ENCODE measurements at places on chromosomes 12 and 14. TPM values are rescaled to one million over a fixed set of nuclear protein-coding genes. Genes with fewer than 3 reads are reported as not detected.

Gene SERPINA9
- total RNA-seq: not detected

- H3K4me3 ChIP-seq: no peak overlapping the region
- DNase-seq: no peak
- H3K27ac ChIP-seq: no peak overlapping the region
- no peaks in the 10 kb centered on the region for H3K36me3 ChIP-seq
- peaks cover 17% of the 10 kb centered on the region for H3K4me1 ChIP-seq
These were observed 10.9 kb upstream of the TAC3 start for GRCh38 chr12:57027011-57027804.

Gene PRICKLE1
- total RNA-seq: 74.6 TPM

Gene SALL2
- total RNA-seq: 47.0 TPM

- no peak for DNase-seq
- H3K27me3 ChIP-seq: no peaks in the 10 kb centered on the region
- H3K27ac ChIP-seq: no peak overlapping the region
- no peaks in the 10 kb centered on the region for H3K36me3 ChIP-seq
- no peak overlapping the region for H3K4me3 ChIP-seq
- H3K4me1 ChIP-seq: no peaks in the 10 kb centered on the region
These were observed 115.8 kb downstream of the DICER1 start for GRCh38 chr14:95041477-95042020.

Gene GPR135
- 6.0 TPM for total RNA-seq

- H3K4me3 ChIP-seq: no peak overlapping the region
- no peak for DNase-seq
- no peaks in the 10 kb centered on the region for H3K36me3 ChIP-seq
- H3K27me3 ChIP-seq: no peaks in the 10 kb centered on the region
- H3K27ac ChIP-seq: no peak overlapping the region
These were observed 96.3 kb downstream of the PAX9 start for GRCh38 chr14:36757734-36758601.

DNA sequence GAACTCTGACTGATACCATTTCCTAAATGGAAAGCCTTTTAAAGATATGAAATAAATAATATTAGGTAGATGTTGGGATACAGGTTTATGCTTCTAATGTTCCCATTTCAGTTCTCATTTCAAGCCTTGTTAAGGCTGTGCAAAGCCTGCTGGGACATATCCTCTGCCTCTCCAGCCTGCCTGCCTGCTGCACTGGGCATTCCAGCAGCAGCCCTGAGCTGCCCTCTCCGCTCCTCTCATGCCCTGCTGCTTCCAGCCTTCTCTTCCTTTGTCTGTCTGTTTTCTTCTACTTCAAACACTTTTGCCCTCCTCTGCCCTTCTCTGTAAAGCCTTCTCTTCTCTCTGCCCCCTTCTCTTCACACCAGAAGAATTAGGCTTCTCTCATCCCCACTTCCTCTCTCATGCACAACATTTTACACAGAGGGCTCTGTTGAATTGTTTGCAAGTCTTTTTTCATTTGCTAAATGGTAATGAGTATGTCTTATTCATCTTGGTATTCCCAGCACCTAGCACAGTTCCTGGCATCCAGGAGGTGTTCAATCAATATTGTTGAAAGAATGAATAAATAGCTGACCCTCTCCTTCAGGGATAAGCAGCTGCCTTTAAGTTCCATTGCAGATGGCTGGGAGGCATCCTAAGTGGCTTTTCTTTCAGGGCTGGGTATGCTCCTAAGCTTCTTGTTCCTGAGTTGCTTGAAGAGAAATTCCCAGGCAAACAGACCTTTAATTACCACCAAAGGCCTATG is 292.3 kb downstream of the TMEM117 start:
- no peaks in the 10 kb centered on the region for H3K27me3 ChIP-seq
- peak overlapping the region; percentile 53 for H3K27ac ChIP-seq
- DNase-seq: no peak
- no peak overlapping the region for H3K4me3 ChIP-seq
- H3K4me1 ChIP-seq: peaks cover 8% of the 10 kb centered on the region

DNA sequence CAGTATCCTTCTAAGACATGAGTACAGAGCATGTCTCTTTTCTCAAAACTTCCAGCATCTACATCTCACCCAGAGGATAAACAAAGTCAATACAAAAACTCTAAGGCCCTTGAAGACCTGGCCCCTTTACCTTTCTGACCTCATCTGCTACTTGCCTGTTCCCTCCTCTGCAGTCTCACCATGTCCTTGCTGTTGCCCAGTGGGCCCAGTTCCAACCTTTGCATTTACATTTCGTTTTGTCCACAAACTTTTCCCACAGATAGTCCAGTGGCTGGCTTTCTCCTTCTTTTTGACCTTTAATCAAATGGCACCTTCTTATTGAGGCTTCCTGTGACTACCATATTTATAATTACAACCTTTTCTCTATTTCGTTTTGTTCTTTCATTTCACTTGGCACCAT is 1.6 kb downstream of the IRAK4 start:
- no peak overlapping the region for H3K4me3 ChIP-seq
- DNase-seq: no peak
- no peak overlapping the region for H3K27ac ChIP-seq

DNA sequence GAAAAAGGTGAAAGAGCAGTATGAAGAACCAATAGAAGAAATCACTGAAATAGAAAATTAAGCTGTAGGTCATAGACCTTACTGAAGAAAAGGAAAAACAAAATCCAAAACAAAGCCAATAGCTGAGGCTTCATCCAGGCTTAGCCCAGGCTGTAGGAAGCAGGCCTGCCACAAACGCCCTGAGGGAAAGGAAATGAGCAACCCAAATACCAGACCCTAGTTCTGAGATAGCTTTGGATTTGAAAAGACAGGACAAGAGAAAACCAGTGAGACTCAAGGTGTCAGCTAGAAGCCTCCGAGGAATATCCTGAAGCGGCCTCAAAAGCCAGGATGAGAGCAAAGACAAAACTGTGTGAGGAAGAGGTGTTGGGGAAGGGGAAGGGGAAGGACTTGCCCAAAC is 79.2 kb downstream of the FERMT2 start:
- peaks cover 22% of the 10 kb centered on the region for H3K36me3 ChIP-seq
- no peaks in the 10 kb centered on the region for H3K4me1 ChIP-seq
- no peaks in the 10 kb centered on the region for H3K27me3 ChIP-seq
- H3K27ac ChIP-seq: no peak overlapping the region
- no peak for DNase-seq
